ENCODE measurements at places on chromosomes 5 and 9. TPM values are rescaled to one million over a fixed set of nuclear protein-coding genes. Genes with fewer than 3 reads are reported as not detected.

The TOR1B gene
- 39.1 TPM for total RNA-seq

The CNTNAP3 gene
- total RNA-seq, result 4.8 TPM

The RAB24 gene
- total RNA-seq, result 31.5 TPM

The POU5F2 gene
- 0.10 TPM for total RNA-seq

The SLC36A2 gene
- total RNA-seq, result not detected

The PROB1 gene
- 0.17 TPM for total RNA-seq

The RLN2 gene
- not detected for total RNA-seq

The SLC6A7 gene
- total RNA-seq, result 0.03 TPM

The ENTREP1 gene
- total RNA-seq, result 0.51 TPM

The IQGAP2 gene
- total RNA-seq, result 0.10 TPM

The IFNA21 gene
- not detected for total RNA-seq

The EIF4EBP3 gene
- total RNA-seq, result not detected

The GARNL3 gene
- total RNA-seq, result 1.2 TPM

The ARHGEF28 gene
- total RNA-seq, result 12.9 TPM

The OR1K1 gene
- total RNA-seq, result not detected

DNA sequence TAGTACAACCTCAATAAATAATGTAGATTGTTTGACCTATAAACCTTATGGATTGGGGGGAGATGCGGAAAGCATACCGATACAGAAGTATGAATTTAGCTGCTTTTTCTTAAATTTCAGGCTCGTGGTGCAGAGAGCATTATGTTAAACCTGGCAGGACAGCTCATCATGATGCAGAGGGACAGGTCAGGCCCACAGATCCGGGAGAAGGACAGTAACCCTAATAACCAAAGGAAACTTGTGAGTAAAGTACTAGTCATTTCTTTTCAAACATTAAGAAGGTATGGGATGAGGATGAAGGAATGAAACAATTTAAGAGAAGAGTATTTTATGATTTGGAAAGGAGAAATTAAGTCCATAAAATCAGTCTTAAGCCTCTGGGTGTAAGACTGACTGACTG is 70.5 kb downstream of the ERMP1 start:
- peak; percentile 38 for DNase-seq

DNA sequence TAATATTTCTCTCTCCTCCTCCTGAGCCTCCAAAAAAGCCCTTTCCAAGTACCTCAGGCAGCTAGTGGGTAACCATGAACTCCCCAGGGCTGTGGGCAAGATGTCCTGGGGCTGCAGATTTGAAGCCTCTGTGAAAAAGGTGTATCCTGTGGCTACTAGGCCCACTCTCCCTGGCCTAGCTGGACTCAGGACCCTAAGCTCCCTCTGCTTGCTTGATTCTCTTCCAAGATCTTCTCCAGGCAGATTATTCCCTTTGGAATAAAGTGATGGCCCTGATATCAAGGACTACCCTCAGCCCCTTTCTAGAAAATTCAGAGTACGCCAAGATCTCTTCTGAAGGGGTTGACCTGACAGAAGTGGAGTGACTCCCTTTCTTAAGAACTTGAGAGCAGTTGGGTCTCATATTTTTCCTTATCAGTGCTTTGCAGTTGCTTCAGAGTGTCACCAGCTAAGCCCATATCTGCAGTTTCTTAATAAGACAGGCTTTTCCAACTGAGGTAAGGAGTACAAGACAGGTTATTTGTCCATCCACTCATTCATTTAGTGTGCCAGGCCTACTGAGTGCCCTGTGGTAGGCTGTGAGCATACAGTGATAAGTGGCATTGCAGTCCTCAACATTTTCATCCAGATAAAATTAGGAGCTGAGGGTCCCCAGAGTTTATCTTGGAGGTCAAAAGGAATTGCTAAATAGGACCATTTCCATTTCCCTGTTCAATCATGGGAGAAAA is 42.5 kb downstream of the CYSTM1 start:
- DNase-seq, result no peak

DNA sequence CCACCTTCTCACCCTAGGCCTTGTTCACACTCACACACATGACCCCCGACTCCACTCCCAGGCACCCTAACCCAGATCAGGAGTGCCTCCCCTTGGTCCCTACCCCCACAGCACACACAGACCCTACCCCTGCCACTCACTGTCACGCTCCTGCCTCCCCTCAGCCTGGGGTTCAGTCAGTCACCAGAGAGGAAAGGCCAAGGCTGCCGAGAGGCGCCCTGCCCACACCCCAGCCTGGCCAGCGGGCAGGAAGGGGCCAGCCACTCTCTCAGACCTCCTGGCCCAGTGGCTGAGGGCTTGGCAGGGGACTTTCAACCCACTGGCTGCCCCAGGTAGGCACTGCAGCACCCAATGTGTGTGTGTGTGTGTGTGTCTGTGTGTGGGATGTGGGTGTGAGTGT is 122.4 kb upstream of the MVB12B start:
- DNase-seq, result no peak

- no peak for DNase-seq
Observed at GRCh38 chr5:32244017-32244416, 68.7 kb downstream of the MTMR12 start.

DNA sequence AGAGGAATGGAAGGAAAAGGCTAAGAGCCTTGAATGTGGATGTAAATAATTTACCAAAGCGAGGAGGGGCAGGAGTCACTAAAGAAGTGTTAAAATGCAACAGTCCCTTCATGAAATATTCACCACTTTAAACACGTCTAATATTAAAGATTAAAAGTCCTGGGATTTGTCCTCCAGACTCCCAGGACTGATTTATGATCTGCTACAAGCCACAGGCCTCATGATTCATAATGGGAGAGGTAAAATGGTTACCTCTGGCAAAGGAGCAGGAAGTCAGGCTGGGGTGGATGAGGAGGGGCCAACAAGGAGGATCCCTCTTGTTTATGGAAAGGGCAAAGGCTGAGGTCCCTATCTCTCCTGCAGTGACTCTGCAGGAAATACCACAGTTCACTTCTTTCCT is 292.4 kb downstream of the TRIM32 start:
- peak; percentile 67 for DNase-seq

- DNase-seq, result no peak
Observed at GRCh38 chr5:108122702-108123101, 259.2 kb downstream of the FBXL17 start.

DNA sequence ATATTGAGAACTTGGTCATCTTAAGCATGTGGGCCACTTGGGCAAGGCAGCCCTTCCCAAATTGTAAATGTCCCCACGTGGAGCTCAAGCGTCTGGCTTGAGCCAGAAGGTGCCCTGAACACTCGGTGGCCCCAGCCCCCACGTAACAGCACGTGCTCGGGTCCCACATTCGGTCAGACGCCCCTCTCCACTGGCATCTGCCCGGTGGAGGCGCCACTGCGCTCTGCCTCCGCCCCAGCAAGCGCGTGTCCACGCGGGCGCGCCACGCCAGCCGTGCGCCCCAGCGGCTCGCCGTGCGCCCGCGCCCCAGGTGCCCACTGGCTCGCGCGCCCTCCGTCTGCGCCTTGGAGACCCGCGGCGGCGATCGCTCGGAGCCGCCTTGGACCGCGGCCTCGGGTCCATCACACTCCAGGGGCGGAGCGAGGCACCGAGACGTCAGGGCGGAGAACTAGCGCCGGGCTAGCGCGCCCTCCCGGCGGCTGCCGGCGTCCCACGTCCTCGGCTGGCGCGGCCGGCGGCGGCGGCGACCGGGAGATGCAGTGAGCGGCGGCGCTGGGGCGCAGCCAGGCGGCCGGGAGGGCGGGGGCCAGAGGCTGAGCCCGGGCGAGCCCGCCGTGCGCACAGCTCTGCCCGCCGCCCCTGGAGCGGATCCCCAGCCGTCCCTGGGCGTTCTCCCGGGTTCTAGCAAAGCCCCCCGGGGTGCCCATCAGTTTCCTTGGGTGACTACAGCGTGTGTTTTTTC is at the start of gene PALM2AKAP2:
TSS of gene PALM2AKAP2 (plus strand) at position 488 of the 742 bp plus-strand sequence. CDS start 291 bp downstream, outside the sequence.
- peak; percentile 61 for DNase-seq

DNA sequence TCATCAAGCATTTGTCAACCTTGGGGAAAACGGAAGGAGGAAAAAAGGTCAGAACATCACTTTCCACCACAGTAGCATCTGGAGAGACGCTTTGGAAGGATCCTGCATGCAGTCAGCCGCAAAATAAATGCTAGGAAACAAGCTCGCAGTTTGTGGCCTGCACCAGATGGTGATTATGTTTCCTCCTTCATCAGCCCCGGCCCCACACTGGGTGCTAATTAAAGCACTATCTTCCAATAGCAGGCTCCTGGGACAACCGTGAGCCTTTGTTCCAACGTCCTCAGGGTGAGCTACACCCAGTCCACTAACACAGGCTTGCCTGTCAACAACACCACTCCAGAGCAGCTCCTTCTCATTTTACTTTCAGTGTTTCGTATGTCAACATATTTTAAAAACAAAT is 64.0 kb downstream of the RNF130 start:
- DNase-seq, result no peak

- DNase-seq, result no peak
Observed at GRCh38 chr9:127761491-127761956, 16.9 kb downstream of the SH2D3C start.

- DNase-seq, result no peak
Observed at GRCh38 chr5:159409801-159410200, 79.5 kb upstream of the IL12B start.

- no peak for DNase-seq
Observed at GRCh38 chr9:134088063-134088725, 20.4 kb upstream of the BRD3 start.

DNA sequence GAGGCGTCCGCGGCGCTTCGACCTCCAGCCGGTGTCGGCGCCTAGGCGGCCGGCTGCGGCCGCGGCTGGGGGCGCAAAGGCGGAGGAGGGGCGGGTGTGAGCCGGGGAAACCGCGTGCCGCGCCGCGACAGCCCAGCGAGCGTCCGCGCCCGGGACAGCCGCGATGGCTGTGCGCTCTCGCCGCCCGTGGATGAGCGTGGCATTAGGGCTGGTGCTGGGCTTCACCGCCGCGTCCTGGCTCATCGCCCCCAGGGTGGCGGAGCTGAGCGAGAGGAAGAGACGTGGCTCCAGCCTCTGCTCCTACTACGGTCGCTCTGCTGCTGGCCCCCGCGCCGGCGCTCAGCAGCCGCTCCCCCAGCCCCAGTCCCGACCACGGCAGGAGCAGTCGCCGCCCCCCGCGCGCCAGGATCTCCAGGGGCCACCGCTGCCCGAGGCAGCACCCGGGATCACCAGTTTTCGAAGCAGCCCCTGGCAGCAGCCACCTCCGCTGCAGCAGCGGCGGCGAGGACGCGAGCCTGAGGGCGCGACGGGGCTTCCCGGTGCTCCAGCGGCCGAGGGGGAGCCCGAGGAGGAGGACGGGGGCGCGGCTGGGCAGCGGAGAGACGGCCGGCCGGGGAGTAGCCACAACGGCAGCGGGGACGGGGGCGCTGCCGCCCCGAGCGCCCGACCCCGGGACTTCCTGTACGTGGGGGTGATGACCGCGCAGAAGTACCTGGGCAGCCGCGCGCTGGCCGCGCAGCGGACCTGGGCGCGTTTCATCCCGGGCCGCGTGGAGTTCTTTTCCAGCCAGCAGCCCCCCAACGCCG is 605 bp downstream of the CHSY3 start:
- DNase-seq, result no peak

- DNase-seq, result no peak
Observed at GRCh38 chr5:123783421-123783820, 271.4 kb downstream of the CSNK1G3 start.

GRCh38 chr5:42074353-42074752 is 149.3 kb downstream of the FBXO4 start:
- DNase-seq, result no peak

DNA sequence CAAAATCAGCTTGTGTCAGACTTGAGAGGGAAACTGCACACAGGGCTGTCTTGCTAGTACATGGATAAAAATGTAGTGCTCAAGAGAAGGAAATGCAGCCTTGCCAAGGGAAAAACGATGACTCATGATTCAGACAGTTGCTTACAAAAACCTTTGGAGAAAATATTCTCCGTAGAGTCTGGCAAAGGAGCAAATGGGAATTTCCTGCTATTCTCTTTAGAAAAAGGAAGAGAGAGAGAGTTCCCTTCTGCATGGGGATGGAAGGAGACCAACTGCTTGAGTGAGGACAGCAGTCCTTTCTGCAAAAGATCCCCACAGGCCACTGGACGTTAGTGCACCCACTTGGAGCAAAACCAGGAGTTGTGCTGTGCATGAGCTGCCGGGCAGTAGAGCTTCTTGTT is 7.6 kb downstream of the IFNB1 start:
- DNase-seq, result peak; percentile 89

DNA sequence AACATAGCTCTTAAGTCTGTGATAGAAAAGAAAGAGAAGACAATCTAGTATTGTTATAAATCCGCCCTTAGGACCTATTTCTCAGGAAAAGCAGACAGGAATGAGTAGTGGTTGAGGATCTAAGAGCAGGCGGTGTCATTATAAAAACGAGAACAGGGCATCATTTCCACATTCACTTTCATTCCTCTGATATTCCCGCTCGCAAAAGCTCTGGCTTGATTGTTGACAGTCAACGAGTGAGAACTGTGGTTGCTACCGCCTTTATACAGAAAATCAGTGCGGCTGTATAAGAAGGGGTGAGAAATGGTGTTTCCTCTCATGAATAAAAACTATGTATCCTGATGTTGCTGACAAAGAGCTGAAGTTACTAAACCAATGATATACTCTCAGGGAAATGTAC is 1409.6 kb upstream of the WWC1 start:
- no peak for DNase-seq

DNA sequence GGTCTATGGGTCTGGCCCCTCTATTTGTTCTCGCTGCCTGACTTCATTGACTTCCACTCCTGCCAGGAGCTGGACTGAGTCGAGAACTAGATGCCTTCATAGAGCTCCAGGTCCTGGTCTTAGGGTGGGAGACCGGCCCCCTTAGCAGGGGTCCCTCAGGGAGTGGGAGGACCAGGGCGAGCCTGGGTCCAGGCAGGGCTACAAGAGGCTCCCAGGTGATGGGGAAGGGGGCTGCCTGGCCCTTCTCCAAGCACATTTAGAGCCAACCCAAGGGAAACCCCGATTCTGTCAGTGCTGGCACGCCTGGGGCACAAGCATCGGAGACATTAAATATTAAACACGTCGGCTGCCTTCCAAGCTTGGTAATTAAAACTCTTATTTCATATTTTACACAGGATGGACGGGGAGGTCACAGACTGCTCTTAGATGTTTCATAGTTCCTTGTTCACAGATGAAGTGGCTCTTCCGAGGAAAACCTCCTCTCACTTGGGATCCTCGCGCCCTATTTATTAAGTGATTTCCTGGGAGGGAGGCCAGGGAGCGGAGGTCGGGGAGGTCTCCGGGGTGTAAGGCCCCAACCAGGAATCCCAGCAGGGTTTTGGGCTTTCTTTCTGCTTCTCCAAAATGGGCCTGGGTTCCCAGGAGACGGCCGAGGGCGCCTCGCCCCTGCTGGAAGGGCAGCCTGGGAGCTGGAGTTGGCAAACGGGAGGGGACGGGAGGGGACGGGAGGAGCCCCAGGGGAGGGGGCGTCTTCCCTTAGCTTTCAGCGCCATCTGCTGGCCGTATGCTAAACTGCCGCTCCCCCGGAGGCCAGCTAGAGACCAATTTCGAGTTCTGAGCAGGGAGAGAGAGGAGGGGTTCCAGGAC is 23.4 kb upstream of the ZBTB43 start:
- DNase-seq, result peak; percentile 69

DNA sequence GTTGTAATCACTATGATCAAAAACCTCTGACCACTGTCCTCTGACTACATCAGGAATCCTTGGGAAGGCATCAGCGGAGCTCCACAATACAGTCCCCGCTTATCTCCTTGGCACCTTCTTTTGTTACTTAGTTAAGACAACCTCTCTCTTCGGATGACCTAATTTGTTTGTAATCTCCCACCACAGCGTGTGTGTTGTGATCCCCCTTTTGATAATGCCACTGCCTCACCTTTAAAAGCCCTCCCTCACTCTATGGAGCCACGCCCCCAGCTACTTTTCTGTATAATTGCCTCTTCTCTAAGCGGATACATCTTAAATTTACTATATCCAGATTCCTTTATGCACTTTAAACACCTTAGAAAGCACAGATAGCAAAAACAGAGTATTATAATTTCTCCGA is 35.9 kb downstream of the OR2Y1 start:
- no peak for DNase-seq
